ENCODE measurements at places on chromosomes 1 and 21. TPM values are rescaled to one million over a fixed set of nuclear protein-coding genes. Genes with fewer than 3 reads are reported as not detected.

DNA sequence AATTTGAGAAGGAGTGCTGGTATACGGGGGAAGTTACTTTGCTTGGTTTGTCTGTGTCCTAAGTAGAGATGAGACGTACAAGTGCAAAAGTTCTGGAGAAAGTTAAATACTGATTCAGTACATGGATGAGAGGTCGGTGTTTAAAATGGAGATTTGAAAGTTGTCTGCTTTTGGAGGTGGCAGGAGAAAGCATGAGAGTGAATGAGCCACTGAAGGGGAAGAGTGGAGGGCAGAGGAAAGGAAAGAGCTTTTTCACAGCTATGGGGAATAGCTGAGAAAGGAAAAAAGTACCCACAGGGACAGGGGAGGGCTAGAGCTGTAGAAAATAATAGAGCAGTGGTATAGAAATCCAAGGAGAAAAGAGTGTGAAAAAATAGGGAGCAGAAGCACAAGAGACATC is 18.1 kb upstream of the CGN start:
- DNase-seq: no peak

- DNase-seq: no peak
These were observed 18.5 kb downstream of the HAX1 start for GRCh38 chr1:154290921-154291320.

DNA sequence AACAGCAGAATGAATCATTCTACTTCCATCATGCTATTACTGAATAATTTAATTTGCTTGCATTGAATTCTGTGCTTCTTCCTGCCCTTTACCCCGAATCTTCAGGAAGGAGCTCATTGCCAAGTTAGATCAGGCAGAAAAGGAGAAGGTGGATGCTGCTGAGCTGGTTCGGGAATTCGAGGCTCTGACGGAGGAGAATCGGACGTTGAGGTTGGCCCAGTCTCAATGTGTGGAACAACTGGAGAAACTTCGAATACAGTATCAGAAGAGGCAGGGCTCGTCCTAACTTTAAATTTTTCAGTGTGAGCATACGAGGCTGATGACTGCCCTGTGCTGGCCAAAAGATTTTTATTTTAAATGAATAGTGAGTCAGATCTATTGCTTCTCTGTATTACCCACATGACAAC is 44.2 kb downstream of the MAP3K7CL start:
- no peak for DNase-seq

GRCh38 chr1:229972600-229973296 is 94.3 kb upstream of the GALNT2 start:
- DNase-seq: no peak

- DNase-seq: no peak
These were observed 540 bp downstream of the ARHGEF2 start for GRCh38 chr1:155977690-155978324.

DNA sequence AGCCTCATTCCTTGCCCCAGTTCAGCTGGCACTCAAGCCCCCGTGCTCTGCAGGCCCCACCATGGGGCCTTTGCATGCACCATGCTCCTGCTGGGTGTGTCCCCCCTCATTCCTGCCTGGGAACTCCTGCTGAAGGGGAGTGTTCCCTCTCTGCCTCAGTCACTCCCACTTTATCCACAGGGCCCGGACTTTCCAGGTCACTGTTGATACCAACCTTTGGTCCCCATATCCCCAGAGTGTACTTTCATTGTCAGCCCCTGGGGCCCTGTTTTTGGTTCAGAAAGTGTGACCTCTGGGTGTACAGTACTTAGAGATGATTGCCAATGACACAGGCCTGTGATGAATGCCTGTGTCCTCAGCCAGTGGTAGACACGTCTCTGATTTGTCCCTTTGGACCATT is 2.9 kb downstream of the TTC22 start:
- no peak for DNase-seq

Gene KRTAP21-1
- not detected for total RNA-seq

Gene AGT
- 74.5 TPM for total RNA-seq

Gene DDR2
- total RNA-seq: 34.4 TPM

Gene CDA
- 3.2 TPM for total RNA-seq

Data from Right ventricle myocardium inferior (tissue), 1 donor.